Ascending aorta (tissue), 2 donors: ENCODE measurements at places on chromosomes 3 and 15. TPM values are rescaled to one million over a fixed set of nuclear protein-coding genes. Genes with fewer than 3 reads are reported as not detected.

DNA sequence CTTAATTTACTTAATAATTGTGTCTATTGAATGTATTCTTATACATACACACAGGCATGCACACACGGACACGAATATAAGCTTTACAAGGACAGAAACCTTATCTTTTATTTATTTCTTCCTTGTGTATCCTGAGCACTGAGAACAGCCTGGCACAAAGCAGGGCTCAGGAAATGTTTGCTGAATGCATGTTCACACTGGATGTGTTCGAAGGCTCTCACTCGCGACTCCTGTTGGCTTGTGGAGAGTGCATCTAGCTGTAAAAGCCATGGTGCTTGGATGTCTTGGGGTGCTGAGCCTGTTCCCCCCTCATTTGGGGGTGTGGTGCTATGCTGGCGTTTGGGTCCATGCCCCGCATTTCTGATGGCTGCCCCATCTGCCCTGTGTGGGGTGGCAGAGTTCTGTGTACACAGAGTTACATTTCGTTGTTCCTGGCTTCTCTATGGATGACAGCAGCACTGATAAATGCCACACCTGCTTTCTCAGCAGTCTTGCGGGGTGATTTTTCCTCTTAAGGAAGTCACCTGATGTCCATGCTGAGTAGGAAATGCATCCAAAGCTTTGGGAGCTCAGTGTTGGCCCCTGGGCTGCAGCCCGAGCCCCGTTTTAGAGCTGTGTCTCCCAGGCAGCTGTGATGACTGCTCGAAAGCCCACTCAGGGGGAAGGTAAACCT lies 148.5 kb downstream of the IGF1R start:
- DNase-seq: no peak

- DNase-seq: no peak
Observed at GRCh38 chr15:50249704-50250103, 15.8 kb downstream of the HDC start.

- DNase-seq: peak; percentile 70
Observed at GRCh38 chr15:52021128-52021671, 2.2 kb downstream of the MAPK6 start.

GRCh38 chr15:98718426-98719136 lies 70.2 kb downstream of the IGF1R start:
- DNase-seq: no peak

GRCh38 chr15:62988701-62989100 lies 53.8 kb upstream of the TPM1 start:
- no peak for DNase-seq

DNA sequence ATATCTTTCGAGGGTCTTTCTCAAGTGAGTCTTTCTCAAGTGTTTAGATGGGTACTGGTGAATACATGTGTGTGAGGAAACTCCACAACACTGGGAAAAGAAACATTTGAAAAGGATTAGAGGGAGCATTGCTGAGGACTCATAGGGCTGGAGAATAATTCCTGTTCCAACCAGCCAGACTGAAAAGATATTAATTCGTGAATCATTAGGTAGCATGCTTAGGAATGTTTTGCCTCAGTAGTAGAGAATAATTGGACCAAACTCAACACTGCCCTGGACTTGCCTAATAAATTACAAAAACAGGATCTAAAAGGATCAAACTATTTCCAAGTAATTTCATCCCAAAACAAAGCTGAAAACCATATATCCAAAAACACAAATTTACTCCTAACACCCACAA lies 17.3 kb downstream of the PP2D1 start:
- DNase-seq: no peak

DNA sequence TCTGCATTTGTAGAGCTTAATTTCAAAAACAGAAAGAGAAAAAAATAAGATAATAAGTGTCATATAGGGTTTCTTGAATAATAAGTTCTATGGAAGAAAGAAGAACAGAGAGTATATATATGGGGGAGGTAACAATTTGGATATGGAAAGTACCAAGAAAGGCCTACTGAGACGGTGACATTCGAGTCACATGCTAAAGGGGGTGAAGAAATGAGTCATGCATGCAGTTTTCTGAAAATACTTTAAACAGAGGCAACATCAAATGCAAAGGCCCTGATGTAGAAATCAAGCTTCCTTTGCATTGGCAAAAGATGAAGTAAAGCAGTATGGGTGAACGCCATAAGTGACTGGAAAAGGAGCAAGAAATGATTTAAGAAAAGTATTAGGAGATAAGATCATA lies 371.6 kb upstream of the ZNF385D start:
- DNase-seq: no peak

- no peak for DNase-seq
Observed at GRCh38 chr15:58362262-58362922, 69.4 kb upstream of the LIPC start.

TM6SF1 gene
- 6.3 TPM for total RNA-seq

THAP10 gene
- total RNA-seq: 3.1 TPM

PEX11A gene
- 34.2 TPM for total RNA-seq

SLC38A3 gene
- total RNA-seq: not detected
